Right lobe of liver (tissue), 6 donors: ENCODE measurements at places on chromosomes 5 and 9. TPM values are rescaled to one million over a fixed set of nuclear protein-coding genes. Genes with fewer than 3 reads are reported as not detected.
A peak's percentile ranks its signal among the peaks of the same experiment; 100 is the strongest.

DNA sequence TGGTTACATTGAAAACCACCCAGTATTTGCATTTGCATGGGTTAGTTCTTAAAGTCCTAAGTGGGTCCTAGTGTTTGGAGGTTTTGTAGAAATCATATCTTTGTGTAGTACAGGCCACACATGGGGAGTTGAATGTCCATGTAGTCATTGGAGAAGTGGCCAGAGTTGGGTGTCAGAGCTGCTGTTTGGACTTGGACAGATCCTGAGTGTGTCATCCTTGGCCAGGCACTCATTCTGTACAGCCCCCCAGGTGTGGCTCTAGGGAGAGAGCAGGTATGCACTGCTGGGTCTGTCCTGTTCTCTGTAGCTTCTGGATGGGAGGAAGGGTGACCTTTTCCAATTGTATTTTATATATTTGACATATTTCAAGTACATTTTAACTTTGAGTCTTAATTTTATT lies 82.4 kb downstream of the IQGAP2 start:
- H3K36me3 ChIP-seq, result no peaks in the 10 kb centered on the region
- DNase-seq, result no peak
- H3K27ac ChIP-seq, result no peak overlapping the region
- no peak overlapping the region for H3K4me3 ChIP-seq
- no peaks in the 10 kb centered on the region for H3K27me3 ChIP-seq
- H3K4me1 ChIP-seq, result peaks cover 21% of the 10 kb centered on the region

DNA sequence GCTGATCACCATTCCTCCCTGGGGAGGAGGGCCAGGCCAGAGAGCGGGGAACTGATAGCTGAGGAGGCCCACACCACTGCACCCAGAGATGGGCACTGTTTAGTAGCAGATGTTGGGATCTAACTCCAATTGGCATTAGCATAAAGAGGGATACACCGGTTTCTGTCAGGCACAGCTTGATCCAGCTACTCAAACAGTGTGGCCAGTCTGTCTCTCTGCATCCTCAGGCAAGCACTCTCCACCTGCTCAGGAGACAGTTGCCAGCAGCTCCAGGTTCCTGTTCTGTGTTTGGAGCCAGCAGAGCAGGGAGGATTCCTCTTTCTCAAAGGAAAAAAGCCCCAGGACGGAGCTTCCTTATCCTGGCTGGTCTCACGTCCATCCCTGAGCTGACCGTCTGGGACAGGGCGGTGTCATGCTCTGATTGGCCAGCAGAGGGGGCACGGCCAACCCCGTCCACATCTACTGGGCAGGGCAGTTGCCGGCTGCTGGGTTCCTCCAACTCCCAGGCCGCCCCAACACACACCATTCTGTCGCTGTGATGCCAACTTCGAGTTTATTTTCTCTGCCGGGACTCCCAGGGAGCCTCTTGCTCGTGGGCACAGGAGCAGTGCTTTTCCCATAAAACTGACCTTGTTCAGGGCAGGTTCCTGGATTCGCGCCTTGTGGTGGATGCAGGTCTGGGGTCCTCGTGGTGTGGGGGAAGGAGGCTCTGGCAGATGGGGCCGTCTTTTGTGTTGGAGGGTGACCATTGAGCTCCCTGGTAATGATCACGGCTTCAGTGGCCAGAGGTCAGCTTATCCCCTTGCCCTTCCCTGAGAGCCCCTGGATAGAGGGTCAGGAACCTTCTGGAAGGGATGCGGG lies 47.9 kb downstream of the COL5A1 start:
- no peaks in the 10 kb centered on the region for H3K27me3 ChIP-seq
- H3K4me1 ChIP-seq, result no peaks in the 10 kb centered on the region
- DNase-seq, result peak; percentile 71
- no peak overlapping the region for H3K4me3 ChIP-seq

GRCh38 chr5:100852988-100853449 lies 50.1 kb downstream of the ST8SIA4 start:
- H3K4me3 ChIP-seq, result no peak overlapping the region
- no peaks in the 10 kb centered on the region for H3K27me3 ChIP-seq
- no peaks in the 10 kb centered on the region for H3K4me1 ChIP-seq
- H3K27ac ChIP-seq, result no peak overlapping the region
- DNase-seq, result no peak
- H3K36me3 ChIP-seq, result no peaks in the 10 kb centered on the region

GRCh38 chr9:79053598-79053997 lies 518.2 kb upstream of the TLE4 start:
- no peaks in the 10 kb centered on the region for H3K27me3 ChIP-seq
- no peak overlapping the region for H3K27ac ChIP-seq
- no peaks in the 10 kb centered on the region for H3K36me3 ChIP-seq

Gene PCDHA3
- 0.07 TPM for total RNA-seq

Gene LCN15
- total RNA-seq, result not detected
